Muscle of leg (tissue), 16 donors: ENCODE measurements at places on chromosomes 11 and 22. TPM values are rescaled to one million over a fixed set of nuclear protein-coding genes. Genes with fewer than 3 reads are reported as not detected.

- DNase-seq = no peak
Observed at GRCh38 chr11:86438685-86439084, 64.0 kb downstream of the CCDC81 start.

DNA sequence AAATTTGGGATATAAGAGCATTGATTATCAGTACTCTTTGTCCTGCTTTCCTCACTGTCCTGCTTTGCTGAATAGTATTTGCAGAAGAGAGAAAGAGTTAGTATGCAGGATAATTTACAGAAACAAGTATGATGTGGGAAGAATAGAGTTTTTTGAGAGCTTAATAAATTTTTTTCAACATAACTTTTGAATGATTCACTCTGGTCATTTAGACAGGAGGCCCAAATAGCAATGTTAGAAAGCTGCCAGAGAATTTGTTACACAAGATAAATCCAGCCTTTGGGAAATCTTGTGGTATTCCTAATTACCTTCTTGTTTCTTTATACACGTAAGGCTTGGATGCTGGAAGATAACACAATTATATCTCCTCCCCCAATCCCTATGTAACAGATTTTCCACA is 484.6 kb downstream of the CNTN5 start:
- peak; percentile 66 for DNase-seq

GRCh38 chr11:35178067-35178805 is 39.3 kb downstream of the CD44 start:
- DNase-seq = no peak

The OR5B21 gene
- not detected for polyA plus RNA-seq

The OR52I2 gene
- polyA plus RNA-seq = not detected
